ENCODE measurements at places on chromosomes 1 and 21.

GRCh38 chr1:153771841-153772593 lies 3.2 kb upstream of the SLC27A3 start:
- peak; percentile 33 for DNase-seq

- no peak for DNase-seq
Measured at GRCh38 chr1:228975238-228975907, 240.1 kb downstream of the RHOU start.

DNA sequence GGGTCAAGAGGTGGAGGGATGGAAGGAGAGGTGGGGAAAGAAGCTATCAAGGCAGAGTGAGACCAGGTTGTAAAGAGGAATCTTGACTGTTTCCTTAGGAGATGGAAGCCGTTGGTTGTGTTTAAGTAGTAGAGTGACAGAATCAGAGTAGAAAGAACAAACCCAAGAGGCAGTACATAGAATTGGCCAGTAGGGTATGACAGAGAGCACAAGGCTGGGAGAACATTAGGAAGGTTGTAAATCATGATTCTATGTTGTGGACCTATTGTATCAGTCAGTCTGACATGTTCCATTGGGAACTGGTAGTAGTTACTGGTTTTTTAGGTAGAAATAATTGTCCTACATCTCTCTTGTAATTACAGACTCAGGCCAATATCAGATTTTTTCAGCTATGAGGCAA lies 486.9 kb upstream of the USP24 start:
- DNase-seq, result no peak

GRCh38 chr1:92365378-92366039 lies 66.7 kb downstream of the RPAP2 start:
- no peak for DNase-seq

- no peak for DNase-seq
Measured at GRCh38 chr1:6347641-6348487, 45.7 kb downstream of the ACOT7 start.

GRCh38 chr1:59353453-59353852 lies 56.6 kb downstream of the FGGY start:
- DNase-seq, result no peak

DNA sequence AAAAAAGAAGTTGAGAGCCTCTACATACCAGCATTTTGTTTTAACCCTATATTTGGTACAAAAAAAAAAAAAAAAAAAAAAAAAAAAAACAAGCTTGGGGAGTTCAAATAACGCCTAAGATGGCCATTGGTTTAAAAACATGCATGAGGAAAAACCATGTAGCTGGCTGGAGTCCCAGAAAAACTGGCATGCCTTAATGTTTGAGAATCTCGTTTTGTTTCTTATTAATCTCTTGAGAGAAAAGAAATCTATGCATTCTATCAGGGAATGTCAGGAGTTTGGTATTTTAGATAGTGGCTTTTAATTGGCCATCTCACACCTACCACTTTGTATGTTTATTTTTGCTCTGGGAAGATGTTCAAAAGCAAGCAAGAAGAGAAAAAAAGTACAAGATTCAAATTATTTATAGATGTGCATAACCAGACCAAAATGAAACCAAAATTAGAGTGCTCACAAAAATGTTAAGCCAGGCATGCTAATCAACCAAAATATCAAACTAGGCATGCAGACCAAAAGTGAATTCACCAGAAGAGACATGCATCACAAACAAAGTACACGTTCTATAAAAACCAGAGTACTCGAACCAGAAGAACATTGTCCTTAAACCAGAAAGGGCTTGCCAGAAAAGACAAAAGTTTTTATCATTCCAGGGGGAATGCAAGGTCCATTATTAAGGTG lies 156.6 kb downstream of the AK5 start:
- no peak for DNase-seq

GRCh38 chr1:27575840-27576331 lies 28.1 kb downstream of the AHDC1 start:
- peak; percentile 83 for DNase-seq
